ENCODE measurements at places on chromosomes 13 and 19.
A peak's percentile ranks its signal among the peaks of the same experiment; 100 is the strongest.

DNA sequence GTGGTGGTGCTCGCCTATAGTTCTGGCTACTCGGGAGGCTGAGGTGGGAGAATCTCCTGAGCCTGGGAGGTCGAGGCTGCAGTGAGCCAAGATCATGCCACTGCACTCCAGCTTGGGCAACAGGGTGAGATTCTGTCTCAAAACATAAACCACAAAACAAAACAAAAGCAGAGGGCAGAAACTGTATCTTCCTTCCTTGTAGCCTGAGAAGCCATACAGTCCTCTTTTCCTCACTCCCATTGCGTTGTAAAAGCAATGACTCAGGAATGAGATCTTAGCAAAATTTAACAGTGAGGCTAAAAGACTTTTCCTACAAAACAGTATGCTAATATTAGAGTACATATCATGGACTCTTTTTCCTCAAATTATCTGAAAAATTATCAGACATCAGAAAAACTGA lies 130.9 kb downstream of the SHISA2 start:
- no peak for DNase-seq

GRCh38 chr19:44687888-44688287 lies 11.1 kb upstream of the CEACAM16 start:
- no peak for DNase-seq

GRCh38 chr13:65889368-65889767 lies 1340.8 kb downstream of the PCDH9 start:
- DNase-seq, result no peak

- no peak for DNase-seq
Observed at GRCh38 chr13:36157480-36157879, 26.3 kb upstream of the DCLK1 start.

DNA sequence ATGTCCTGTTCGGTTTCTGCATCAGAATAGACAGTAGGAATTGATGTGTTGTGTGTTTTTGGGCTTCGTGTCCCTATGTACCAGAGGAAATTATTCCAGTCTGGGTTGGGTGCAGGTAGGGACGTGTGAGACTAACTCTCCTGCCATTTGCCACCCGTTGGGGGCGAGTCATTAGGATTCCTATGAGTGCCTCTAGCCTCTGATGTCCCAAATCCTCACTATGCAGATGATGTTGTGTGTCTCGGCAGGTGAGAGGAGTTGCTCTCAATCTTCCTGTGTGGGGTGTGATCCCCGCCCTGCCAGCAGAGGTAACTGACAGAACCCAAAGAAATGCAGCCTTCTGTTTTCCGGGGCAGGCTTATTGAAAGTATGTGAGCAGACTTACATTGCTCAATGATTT lies 31.2 kb upstream of the ZNF331 start:
- DNase-seq, result no peak

DNA sequence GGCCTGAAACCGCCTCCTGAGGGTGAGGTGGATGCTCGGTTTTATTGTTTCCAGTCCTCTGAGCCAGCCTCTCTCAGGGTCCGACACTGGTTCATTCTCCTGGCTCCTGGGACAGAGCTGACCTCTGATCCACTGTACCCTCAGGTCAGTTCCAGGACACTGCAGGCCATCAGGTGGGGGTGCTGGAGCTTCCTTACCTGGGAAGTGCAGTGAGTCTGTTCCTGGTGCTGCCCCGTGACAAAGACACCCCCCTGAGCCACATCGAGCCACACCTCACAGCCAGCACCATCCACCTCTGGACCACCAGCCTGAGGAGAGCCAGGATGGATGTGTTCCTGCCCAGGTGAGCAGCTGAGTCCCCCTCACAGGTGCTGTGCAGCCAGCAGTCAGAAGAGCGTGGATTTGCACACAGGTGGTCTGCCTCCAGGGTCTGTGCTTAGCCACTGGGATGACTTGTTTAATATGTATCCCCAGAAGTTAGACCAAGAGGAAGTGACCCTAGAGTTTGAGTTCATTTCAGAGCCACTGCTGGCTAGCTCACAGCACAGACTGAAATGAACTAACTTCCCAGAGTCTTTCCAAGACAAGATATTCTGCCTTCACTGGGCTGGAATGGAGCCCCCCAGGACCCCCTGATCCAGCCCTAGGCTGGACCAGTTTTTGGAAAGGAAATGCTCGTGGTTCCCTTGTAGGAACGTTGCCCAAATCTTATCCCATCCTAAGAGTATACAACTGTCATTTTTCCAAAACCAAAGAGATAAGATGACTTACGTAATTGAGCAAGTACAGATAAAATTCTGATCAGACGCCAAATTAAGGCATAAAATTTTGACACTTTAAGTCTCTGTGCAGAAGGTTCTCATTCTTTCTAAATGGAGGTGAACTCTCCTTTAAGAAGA lies 8.8 kb downstream of the SERPINE3 start:
- DNase-seq, result no peak

- no peak for DNase-seq
Observed at GRCh38 chr13:20099319-20099718, 61.5 kb downstream of the GJA3 start.

- no peak for DNase-seq
Observed at GRCh38 chr19:14237014-14237941, 31.3 kb upstream of the ADGRL1 start.

GRCh38 chr13:23081220-23081619 lies 99.6 kb upstream of the SGCG start:
- no peak for DNase-seq

DNA sequence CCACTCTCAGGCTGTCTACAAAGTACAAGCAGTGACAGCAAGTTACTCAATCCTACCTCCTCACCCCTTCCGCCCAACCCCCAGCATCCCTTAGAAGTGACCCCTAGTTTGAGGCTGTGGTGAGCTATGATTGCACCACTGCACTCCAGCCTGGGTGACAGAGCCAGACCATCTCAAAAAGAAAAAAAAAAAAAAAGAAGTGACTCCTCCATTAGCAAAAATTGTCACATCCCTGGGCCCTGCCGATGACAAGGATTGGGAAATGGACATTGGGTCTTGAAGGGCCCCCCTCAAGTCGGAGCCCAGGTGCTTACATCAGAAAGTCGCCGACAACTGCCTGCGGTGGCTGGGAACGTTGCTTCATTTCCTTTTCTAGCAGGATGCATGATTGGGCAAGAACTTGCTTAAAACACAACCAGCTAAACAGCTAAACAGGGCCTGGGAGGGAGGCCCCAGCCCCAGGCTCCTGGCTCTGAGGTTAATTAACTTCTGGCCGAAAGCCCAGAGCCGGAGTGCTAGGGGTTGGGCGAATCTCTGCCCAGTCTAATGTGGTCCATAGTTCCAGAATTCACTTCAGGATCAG lies 15.3 kb downstream of the RAB3D start:
- DNase-seq, result peak; percentile 22

DNA sequence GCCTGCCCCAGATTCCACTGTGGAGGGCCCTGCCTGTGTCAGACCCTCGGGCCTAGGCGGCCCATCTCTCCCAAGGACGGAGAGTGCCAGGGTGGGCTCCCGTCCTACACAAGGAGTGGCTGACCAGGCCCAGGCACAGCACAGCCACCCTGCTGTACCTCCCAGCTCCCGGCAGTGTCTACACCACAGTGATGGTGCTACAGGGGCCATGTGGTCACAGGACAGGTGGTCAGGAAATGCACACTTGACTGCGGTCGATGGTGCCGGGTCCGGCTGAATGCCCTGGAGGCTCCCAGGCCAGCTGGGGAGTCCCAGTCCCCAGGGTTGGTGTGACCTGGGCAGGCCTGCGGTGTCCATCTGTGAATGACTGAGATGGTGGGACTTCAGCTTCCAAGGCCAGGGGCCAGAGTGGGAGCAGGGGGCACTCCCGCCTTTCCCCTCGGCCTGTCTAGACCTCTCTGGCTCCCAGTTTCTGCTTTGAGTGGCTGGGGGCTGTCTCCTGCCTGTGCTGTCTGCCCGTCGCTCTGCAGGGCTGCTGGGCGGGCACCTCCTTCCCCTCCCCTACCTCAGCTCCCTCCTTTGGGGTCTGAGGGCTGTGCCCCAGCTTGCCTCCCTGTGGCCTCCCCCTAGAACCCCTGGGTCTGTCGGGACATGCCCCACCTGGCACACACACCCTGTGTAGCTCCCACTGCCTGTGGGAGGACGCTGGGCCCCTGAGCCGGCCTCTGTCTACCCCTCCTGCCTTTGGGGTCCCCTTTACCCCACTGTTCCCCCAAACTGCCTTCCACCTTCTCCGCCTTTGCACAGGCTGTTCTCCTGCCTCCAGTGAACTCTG lies 12.5 kb downstream of the DDA1 start:
- no peak for DNase-seq

GRCh38 chr13:30846311-30846710 lies 59.8 kb upstream of the MEDAG start:
- DNase-seq, result no peak

DNA sequence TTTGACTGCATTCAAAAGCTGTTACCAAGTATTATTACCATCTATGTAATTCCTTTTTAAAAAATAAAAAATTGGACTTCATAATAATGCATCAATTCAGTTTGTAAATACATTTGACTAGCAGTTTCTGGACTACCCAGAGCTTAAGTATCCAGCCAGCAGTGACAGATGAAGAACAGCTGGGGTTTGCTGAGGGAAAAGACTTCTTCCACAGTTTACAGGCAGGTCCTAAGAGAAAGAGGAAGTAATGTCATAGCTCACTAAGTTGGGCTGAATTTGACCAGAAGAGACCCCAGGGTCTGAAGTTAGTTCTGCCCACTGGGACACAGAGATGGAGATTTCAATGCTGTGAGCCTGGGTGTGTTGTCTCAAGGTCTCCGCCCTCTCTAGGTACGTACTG lies 96.4 kb downstream of the MBNL2 start:
- no peak for DNase-seq

DNA sequence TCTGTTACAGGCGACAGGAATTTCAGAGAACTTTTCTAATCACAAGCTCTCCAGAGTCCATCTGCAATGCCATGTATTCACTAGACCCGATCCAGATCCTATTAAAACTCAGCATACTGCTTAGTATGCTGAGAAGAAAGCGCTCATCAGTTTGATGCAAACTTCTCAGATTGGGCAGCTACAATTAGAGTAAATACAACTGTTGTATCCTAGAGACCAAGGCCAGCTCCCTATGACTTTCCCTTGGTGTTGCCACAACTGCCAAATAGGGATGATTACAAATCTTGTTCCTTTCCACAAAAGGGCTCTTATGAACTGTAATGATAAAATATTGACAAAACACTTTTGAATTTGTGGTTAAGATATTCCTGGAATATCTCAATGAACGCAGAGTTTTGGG lies 191.2 kb downstream of the SPRY2 start:
- DNase-seq, result no peak

GRCh38 chr13:103525530-103525929 lies 459.3 kb upstream of the SLC10A2 start:
- DNase-seq, result no peak

DNA sequence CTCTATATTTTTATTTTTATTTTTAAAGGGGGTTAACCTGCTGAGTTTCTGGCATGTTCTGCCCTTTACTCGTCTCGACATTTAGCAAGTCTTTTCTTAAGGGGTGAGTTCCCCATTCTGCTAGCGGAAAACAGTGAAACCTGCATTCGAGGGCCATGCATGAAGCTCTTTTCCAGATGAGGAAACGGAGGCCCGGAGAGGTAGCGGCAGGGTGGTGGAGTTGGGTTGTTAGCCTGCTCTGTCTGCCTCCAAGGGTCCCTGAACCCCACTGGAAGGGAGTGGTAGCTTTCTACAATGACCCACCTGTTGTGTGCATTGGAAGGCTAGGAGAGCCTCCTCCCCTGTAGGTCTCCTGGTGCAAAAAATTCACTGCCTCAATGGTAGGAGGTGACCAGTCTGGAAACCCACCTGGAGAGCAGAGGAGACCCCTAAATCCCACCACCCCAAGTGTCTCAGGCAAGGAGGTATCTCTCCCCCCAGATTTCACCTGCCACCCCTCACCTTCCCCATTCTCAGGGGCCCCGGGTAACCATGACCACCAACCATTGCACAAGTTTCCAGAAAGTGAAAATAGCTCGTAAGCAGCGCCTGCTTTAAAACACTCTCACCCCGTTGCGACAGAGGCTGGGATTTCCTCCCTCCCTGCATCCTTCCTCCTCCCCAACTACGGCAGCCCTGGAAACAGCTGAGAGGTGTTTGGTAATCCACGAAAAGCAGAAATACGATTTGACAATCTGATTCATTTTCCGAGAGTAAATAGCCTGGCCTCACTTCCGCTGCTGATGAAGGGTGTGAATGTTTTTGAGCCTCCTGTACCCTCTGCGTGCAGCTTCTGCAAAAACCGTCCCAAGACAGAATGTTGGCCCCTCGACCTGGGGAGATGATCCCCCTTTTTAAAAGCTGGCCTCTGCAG lies 3.5 kb downstream of the KLF2 start:
- DNase-seq, result peak; percentile 60

DNA sequence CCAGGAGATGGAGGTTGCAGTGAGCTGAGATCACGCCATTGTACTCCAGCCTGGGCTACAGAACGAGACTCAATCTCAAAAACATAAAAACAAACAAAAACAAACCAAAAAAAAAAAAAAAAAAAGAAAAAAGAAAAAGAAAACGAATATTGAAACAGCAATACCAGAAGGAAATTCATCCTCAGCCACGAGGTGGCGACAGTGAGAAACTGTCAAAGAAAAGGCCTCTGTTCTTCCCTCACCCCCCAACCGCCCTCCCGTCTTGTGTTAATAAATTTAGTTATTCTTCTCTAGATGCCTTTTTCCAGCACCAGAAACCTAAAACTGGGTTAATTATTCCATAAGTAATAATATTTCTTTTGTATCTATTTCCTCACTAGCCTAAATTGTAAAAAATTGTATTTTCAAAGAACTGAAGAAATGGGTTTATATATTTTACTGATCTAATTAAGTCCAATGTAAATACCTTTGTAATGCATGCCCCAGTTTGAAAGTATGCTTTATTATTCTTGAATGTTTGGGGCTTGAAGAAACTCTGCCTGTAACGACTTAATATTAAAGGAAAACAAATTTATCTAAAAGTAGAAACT lies 38.6 kb downstream of the LIG4 start:
- peak; percentile 39 for DNase-seq

GRCh38 chr13:41178040-41178439 lies 16.3 kb downstream of the KBTBD7 start:
- DNase-seq, result no peak

- no peak for DNase-seq
Observed at GRCh38 chr13:35210261-35210660, 266.2 kb downstream of the MAB21L1 start.

DNA sequence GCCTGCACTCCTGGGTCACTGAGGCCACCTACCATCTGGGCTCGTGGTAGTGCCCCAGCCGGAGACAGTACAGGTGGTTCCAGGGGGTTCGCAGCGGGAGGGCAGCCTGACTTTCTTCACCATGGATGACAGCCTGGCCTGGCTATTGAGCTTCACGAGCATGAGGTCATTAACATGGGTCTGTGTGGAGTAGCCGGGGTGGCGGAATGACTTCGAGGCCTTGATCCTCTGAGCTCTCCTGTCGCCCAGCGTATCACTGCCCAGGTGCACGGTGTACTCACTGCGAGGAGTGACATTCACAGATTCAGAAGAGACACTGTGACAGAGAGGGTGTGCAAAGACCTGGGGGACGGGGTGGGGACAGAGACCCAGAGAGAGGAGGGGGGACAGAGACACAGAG lies 3.5 kb downstream of the KLK7 start:
- DNase-seq, result no peak

GRCh38 chr13:90783273-90783672 lies 564.2 kb upstream of the MIR17HG start:
- DNase-seq, result no peak

Data from effector memory CD8-positive, alpha-beta T cell (primary cell).